Osteoblast (primary cell): ENCODE measurements at places on chromosomes 4 and X. TPM values are rescaled to one million over a fixed set of nuclear protein-coding genes. Genes with fewer than 3 reads are reported as not detected.

- H3K27ac ChIP-seq = no peak overlapping the region
- H3K36me3 ChIP-seq = no peaks in the 10 kb centered on the region
- H3K4me1 ChIP-seq = peaks cover 7% of the 10 kb centered on the region
Observed at GRCh38 chr4:70874268-70875156, 27.7 kb upstream of the MOB1B start.

DNA sequence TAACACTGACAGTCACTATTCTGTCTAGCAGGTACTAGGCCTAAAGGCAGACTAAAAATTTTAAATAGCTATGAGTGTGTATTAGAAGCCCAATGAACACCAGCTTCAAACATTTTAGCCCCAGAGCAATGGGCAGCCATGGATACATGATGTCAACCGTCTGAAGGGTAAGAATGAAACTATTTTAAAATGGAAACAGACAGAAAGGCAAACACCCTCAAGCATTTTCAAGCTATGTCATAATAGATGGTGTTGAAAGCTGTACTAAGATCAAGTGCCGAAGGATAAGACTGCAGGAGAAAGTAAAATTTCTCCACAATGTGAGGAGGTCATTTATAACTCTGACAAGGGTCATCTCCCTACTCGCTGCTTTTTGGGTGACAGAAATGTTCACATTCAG is 225.0 kb downstream of the COL25A1 start:
- peaks cover 31% of the 10 kb centered on the region for H3K4me1 ChIP-seq
- peak; percentile 41 for DNase-seq
- no peaks in the 10 kb centered on the region for H3K36me3 ChIP-seq
- H3K4me3 ChIP-seq = no peak overlapping the region

UGT2A1 gene
- total RNA-seq = not detected in 2 replicates

FMR1NB gene
- total RNA-seq = not detected in 2 replicates

RHOXF2 gene
- total RNA-seq = under 0.01 TPM in 1 of 2 replicates, not detected in the other

NSG1 gene
- total RNA-seq = not detected in 2 replicates

DNA sequence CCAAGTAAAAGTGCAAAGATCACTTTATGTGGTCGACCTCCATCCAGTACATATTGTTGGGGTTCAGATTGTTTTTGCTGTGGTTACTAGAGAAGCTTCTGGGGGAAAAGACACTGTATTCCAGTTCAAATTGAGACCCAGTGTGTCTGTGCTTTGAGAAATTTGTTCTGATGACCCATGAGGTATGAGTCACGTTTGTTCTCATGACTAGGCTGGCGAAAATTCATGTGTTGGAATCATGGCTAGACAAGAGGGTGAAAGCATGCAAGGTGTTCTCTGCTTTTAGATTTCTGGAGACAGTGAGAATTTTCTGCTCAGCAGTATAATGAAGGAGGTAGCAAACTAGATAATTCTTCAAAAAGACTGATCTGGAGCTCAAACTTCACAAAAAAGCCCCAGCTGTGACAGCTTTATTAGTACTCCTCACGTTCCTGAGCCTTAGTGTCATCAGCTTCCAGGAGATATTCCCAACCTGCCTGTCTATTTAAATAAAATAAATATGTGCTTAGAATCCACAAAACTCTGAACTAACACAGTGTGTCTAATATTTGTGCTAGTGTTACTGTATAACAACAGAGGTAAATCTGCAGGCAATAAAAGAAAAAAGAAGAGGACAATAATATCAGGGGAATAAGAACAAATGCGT is 24.4 kb upstream of the FAM47B start:
- H3K4me3 ChIP-seq = no peak overlapping the region
- H3K27ac ChIP-seq = peak overlapping the region; percentile 22
- no peaks in the 10 kb centered on the region for H3K36me3 ChIP-seq
- no peaks in the 10 kb centered on the region for H3K27me3 ChIP-seq

SCD5 gene
- total RNA-seq = 9.4 and 11.9 TPM in 2 replicates
